CD4-positive, alpha-beta T cell (primary cell): ENCODE measurements at places on chromosomes 7 and 10.
A peak's percentile ranks its signal among the peaks of the same experiment; 100 is the strongest.

DNA sequence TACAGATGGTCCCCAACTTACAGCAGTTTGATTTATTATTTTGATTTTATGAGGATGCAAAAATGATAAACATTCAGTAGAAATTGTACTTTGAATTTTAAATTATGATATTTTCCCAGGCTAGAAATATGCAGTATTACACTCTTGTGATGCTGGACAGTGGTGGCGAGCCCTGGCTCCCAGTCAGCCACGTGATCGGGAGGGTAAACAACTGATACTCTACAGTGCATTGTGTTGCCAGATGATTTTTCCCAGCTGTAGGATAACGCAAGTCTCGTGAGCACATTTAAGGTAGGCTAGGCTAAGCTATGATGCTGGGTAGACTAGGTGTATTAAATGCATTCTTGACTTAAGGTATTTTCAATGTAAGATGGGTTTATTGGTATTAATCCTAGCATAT, 865.2 kb downstream of the SORCS3 start:
- no peak for DNase-seq

- DNase-seq, result no peak
Observed at GRCh38 chr7:139725858-139726484, 51.8 kb downstream of the HIPK2 start.

DNA sequence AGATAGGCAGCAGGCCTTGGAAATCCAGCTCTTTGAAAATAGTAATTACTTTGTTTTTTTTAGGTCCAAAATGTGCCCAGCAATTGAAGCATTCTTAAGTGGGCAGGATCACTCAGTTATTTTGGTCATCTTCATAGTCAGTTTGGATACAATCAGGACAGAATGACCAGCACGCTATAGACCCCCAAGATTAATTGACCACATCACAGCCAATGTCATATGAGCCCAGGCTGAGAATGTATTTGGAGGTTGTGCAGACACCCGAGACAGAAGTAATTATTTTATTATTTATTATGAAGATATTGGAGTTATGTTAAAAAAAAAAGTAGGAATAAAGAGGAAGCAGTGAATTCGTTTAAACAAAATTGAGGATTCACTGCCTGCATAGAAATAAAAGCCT, 93.3 kb upstream of the PFKP start:
- no peak for DNase-seq

- DNase-seq, result no peak
Observed at GRCh38 chr7:73891178-73891885, 30.4 kb downstream of the TMEM270 start.

DNA sequence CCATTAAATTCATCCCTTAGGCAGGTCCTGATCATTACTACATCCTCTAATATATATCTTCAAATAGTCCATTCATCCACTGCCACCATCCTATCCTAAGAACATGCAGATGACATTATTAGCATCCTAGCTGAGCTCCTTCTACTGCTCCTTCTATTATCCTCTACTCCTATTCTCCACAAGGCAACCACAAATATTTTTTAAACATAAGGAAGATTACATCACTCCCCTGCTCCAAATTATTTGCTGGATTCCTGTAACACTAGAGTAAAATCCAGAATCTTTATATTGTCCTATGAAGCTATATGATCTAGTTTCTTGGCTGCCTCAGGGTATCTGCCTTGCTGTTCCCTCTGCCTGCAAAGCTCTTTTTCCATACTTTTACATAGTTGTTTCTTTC, 176.3 kb upstream of the SLC26A5 start:
- no peak for DNase-seq

GRCh38 chr10:129900825-129901224, 63.2 kb downstream of the EBF3 start:
- DNase-seq, result no peak

- DNase-seq, result no peak
Observed at GRCh38 chr7:120941856-120942255, 8.7 kb upstream of the ING3 start.

- no peak for DNase-seq
Observed at GRCh38 chr10:103828587-103829197, 26.7 kb downstream of the SH3PXD2A start.

DNA sequence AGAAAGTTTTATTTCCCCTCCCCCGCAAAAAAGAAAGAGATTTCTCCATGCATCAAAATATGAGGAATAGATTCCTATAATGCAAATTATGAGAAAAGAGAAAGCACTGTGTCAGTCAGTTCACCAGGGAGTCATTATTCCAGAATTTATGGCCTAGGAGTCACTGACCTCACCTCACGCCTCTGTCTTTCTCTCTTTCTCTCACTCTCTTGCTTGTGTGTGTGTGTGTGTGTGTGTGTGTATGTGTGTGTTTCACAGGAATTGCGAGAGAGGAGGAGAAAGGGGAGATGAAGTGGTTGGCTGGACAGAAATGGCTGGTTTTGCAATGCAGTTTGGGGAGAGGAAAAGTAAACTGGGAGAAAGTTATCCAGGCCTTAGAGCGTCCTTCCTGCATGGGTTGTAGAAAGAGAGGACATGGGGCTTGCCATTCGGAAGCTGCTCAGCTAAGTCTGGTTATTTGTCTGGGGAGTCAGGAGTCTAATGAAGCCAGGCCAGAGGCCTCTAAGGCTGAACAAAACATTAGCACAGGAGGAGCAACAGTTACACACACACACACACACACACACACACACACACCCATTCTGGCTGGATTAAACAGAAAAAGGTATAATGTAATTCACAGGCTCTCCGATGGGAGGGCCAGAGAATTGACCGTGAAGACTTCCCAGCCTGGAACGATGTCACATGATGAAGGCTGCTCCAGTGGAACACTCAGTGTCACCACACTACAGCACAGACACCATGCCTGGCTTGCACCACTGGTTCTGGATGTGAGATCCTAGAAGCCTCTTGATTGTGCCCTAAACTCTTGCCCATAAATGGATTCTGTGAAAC, 12.8 kb upstream of the FFAR4 start:
- no peak for DNase-seq

DNA sequence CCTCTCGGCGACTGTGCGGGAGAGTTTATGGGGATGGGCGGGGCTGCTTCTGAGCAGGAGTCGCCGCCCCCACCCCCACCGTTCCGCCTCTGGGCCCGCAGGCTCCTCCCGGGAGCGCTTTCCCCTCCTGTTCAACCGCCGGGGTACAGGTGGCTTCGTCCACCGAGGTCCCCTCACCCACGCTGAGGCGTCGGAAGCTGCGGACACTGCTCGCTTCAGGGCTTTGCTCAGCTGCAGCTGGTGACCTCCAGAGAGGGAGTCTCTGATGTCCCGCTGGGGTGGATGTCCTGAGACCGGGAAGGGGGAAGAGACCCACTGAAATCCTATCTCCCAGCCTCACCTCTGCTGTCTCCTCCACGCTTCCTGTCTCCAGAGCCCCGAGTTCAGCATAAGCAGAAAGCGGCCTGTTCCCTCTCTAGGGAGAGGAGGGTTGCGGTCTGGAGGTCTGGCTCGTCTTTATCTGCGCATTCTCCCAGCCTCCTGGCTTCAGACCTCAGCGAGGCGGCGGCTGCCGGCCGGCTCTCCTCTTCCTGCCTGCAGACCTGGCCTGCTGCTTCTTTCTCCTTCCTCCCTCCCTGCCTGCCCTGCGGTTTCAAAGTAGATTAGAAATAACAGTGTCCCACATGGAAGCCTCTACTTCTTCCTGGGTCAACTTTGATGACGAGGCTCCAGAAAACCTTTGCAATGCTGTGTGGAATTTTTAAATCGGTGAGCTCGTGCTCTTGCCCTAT, 1.8 kb downstream of the CYP2E1 start:
- DNase-seq, result no peak

- no peak for DNase-seq
Observed at GRCh38 chr7:12765431-12766100, 78.1 kb downstream of the ARL4A start.

- no peak for DNase-seq
Observed at GRCh38 chr10:71713135-71714030, 6.2 kb downstream of the C10orf105 start.

GRCh38 chr7:151552352-151553028, 32.8 kb upstream of the RHEB start:
- no peak for DNase-seq

DNA sequence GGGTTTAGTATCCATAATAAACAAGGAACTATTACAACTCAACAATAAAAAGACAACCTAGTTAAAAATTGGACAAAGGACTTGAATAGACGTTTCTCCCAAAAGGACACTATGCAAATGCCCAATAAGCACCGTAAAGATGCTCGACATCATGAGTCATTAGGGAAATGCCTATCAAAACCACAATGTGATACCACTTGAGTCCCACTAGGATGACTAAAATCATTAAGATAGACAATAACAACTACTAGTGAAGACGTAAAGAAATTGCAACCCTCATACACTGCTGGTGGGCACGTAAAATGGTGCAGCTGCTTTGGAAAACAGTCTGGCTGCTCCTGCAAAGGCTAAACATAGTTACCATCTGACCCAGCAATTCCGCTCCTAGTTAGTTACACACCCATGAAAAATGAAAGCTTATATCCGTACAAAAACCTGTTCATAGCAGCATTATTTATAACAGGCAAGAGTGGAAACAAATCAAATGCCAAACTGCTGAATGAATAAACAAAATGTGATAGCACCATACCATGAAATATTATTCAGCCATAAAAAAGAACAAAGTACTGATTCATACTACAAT, 17.3 kb downstream of the CCDC3 start:
- DNase-seq, result no peak

DNA sequence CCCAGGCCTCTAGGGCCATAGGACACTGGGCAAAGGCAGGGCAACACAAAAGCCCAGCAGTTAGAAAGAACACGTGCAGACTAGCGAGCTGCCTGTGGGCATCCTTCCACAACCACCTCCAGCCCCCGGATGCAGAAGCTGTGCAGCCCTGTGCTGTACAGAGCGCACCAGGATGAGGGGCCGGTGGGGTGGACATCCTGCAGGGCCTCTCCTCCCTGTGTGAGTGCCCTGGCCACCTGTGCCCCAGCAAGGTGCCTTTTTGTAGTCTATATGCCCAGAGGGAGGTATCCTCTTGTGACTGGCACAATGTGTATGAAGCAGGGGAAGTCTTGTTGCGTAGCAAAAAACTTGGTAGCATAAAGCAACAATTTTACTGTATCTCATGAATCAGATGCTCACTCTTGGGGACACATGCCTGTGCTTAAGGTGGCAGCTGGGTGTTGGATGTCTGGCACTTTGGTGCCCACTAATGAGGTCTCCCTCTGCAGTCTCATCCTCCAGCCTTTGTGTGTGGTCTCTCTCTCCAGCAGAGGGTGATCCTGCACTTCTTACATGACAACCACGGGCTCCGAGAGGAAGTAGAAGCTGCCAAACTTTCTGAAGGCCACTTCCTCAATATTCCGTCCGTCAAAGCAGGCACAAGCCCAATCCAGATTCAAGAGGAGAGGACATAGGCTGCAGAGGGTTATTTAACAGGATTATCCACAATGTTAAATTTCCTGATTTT, 8.7 kb downstream of the NCAPG2 start:
- DNase-seq, result peak; percentile 45

DNA sequence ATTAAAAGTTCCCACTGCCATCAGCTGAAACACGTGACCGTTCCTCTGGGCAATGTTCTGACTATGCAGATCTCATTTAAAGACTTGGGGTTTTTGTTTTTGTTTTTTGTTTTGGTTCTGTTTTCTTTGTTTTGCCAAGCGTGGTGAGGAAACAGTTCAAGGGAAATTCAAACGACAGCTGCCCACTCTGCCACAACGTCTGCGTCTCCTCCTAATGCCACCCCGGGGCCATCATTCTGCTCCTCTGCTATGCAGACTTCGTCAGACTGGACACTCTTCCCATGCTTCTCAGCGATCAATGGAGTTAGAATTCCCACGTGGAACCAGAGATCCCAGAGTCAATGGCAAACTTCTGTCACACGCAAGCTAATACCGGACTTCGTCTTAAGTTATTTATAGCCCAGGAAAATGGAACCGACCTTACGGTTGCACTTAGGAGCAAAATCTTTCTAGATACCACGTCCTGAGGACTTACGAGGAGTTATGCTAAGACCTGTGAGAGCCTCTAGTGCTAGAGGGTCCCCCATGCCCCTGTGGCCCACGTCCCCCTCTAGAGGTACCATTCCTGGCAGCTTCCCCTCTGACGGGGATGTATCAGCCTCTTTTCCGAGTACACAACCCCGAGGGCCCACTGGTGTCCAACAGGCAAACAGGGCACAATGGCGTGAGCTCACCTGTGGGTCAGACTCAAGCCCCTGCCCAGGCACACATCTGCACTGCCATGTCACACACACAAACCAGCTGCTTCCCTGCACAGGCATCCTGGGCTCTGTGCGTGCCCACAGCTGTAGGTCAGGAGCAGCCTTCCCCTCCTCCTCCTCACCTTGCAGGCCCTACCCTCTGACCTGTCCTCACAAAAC, 24.4 kb downstream of the EBF3 start:
- DNase-seq, result no peak

DNA sequence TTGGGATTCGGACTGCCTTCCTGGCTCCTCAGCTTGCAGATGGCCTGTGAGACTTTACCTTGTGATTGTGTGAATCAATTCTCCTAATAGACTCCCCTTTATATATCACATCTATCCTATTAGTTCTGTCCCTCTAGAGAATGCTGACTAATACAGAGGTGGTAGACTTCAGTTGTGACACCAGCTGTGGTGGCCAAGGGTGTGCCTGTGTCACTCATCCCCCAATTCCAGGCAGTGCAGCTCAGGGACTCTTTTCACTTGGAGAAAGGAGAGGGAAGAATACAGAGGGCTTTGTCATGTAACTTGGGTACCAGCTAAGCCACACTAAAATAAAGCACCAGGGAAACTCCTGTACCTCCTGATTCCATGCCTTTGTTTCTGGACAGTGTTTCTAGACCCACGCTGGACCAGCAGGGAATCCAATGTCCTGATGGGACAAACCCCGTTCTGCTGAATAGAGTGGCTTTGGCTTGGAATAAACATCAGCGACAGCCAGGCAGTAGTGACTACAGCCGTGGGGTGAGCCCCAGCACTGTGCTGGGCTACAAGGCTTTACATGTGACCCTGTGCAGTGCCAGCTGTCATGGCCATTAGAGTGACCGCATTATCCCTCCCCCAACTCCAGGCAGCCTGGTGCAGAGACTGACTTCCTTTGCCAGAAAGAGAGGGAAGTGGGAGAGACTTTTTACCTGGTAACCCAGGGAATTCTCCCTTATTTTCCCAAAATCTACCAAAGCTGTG, 233.6 kb downstream of the ANK3 start:
- DNase-seq, result no peak

DNA sequence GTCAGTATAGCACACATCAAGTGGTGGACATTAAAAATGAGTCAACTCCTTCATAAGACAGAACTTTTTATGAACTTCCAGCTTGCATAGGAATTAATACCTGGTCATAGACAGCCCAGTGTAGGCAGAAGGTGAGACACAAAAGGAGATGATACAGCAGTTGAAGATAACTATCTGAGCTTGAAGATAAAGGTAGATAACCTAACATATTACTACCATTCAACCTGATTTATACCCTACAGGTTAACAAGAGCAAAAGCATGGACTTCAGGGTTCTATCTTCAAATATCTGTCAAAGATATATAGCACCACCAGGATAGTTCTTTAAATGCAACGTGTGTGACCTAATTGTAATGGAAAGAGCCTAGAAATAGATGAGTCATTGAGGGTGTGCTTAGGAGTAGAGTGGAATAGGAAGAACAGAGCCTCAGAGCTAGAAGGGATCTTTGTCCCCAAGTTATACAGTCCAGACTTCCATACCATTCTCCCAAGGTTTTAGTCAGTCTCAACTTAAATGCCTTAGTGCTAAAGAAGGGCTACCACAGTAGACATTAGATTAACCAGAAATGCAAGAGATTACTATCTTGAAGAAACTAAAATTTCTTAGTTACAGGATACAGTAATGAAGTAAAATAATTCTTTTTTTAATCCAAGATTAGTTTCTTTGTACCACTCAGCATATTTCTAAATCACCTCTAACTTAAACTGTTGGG, 9.2 kb downstream of the ZNF800 start:
- no peak for DNase-seq
